ENCODE measurements at places on chromosomes 13 and 19.

- no peak for DNase-seq
These were observed 46.3 kb downstream of the SIPA1L3 start for GRCh38 chr19:37953171-37953917.

GRCh38 chr19:12636631-12637030 lies 25.9 kb downstream of the ZNF791 start:
- DNase-seq, result no peak

- DNase-seq, result no peak
These were observed 2.1 kb downstream of the ERFL start for GRCh38 chr19:41926028-41926762.

- no peak for DNase-seq
These were observed 124.7 kb upstream of the RNF113B start for GRCh38 chr13:98301721-98302120.

- DNase-seq, result no peak
These were observed 2202.0 kb downstream of the PCDH9 start for GRCh38 chr13:65028101-65028500.

- no peak for DNase-seq
These were observed 86.2 kb upstream of the FRY start for GRCh38 chr13:31945202-31945961.

- DNase-seq, result no peak
These were observed 82.3 kb downstream of the FGF9 start for GRCh38 chr13:21753117-21753729.

DNA sequence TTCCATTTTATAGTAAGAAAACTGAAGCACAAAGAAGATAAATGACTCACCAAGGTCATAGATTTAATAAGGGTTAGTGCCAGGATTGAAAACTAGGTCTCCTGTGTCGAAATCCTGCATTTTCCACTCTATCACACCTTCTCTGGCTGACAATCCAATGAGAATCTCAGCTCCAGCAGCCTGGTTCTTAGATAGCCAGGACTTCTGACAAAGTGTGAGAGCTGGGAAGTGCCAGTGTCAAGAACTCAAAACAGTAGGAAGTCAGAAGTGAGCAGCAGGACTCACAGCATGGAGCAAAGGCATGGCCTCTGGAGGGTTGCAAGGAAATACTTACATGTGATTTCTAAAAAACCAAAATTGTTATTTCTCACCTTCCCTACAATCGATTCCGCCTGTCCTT lies 24.3 kb downstream of the KCTD12 start:
- no peak for DNase-seq

DNA sequence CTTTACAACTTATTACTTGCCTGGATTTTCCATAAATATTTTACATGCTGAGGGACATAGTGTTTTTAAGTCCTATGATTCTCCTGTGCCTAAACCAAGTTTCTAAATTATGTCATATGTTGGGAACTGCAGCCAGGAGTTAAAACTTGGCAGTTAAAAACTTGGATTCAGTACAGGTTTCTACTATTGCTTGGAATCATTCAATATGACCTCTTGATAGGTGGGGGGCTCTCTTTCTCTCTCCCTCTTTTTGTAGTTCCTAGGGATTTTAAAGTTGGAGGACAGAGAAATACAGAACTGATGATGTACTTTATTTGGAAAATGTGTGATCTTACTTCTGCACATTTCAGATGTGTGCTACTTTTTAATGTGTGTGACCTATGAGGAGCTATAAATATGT lies 4.7 kb downstream of the CSNK1A1L start:
- no peak for DNase-seq

DNA sequence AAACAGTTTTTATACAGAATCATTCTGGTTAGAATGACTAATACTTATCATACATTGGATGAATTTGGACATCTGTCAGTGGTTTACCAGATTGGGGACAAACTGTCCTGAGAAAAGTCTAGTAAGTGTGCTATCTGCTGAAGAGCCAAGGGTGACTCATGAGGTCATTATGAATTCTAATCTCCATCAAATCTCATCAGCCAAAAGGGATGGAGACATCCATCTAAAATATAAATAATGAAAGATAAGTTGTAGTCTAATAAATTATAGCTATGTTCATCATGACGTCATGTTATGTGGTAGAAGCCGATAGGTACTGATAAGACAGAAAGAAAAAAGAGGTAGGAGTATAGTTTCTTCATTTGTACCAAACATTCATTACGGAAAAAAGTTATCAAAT lies 804.4 kb downstream of the PCDH9 start:
- no peak for DNase-seq

GRCh38 chr19:44644402-44645016 lies 799 bp downstream of the PVR start:
- no peak for DNase-seq

DNA sequence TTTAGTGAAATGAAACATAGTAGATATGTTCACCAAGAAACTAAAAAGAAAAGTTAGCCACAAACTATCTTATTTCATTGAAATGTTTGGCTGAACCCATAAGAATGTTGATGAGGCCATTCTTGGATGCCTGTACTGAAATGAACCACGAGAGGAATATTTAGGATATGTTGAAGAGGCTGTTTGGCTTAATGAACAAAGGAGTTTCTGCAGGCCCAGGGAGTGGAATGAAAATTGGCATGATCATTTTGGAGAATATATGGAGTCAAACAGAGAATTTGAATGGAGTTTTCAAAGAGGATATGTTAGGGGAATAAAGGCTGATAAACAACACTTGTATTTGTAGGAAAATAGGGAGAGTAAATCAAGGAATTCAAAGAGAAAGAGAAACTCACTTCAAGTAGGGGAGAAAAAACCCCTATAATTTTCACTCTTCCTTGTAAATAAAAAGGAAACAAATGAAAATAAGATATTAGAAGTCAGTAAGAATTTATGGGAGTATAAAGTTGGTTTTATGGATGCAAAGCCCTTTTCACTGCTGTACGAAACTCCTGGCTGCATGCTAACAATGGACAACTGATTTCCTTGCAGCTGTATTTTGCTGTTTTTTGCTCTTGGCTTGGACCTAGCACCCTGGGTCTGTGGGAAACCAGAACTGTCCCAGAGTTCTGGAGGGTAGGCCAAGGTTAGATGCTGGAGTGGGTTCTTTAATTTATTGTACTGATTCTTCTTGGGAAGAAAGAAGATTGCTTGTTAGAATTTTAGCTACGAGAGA lies 36.5 kb downstream of the KL start:
- no peak for DNase-seq

- no peak for DNase-seq
These were observed 23.4 kb upstream of the TBC1D4 start for GRCh38 chr13:75505327-75505726.

DNA sequence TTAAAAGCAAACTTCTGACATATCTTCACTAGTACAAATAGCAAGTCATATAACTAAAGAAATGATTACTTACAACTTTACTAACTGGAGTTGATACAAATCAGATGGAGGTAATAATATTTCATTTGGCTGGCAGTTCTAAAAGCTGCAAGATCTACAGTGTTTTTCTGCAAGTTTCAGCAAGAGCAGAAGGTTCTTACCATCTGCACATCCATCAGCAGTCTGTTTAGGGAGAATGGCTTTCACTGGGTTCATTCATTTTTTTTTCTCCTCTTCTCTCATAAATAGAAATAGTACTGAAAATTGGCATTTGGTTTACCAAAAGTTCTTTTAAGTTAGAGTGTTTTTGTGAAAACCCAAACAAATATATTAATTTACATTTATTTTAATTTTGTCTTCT lies 3.1 kb upstream of the SHISA2 start:
- no peak for DNase-seq

GRCh38 chr13:86714495-86714894 lies 915.3 kb upstream of the SLITRK6 start:
- DNase-seq, result no peak

- DNase-seq, result no peak
These were observed 6.4 kb downstream of the ZNF551 start for GRCh38 chr19:57688011-57688763.

DNA sequence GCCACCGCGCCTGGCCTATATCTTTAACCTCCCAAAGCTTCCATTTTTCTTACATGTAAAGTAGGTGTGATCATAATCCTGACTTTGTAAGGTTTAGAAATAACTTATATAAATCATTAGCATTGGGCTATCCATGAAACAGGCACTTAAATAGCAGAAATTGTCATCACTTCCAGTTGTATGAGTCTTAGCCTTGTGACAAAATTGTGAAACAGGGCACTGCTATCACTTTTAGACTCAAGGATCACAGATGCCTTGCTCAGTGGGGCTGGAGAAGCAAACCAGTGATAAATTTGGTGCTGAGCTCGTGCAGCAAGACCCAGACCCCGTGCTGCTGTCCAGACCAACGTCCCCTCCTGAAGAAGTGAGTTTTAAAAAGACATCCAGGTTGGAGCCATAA lies 209.7 kb downstream of the KATNAL1 start:
- no peak for DNase-seq

GRCh38 chr19:20661150-20661819 lies at the start of gene ZNF626:
Gene ZNF626, minus strand, starts transcription at chr19:20661571. Its CDS starts 125 bp downstream, at chr19:20661446.
- no peak for DNase-seq

DNA sequence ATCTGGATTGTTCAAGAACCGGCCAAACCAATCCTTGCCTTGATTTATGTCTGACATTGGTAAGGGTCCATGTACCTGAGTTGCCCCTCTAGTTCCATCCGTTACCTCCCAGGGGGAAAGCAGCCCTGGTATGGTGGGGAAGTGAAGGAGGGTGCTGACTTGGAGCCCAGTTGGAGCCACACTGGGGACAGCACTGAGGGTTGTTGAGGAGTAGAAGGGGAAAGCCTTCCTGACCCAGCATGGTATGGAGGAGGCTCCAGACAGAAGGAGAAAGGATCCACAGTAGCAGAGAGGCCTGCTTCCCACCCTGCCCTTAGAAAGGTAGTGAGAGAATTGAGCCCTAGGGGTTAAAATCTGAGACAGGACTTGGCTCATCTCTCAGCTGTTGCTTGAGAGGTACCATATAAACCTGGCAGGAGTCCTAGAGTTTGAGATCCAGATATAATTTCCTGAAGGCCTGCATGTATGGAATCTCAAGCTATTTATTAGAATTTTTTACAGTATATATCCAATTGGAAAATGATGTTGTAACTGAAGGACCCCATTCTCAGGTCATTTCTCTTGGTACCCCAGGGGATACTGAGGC lies 16.7 kb upstream of the FCGBP start:
- no peak for DNase-seq

- no peak for DNase-seq
These were observed 115.2 kb upstream of the PEG3 start for GRCh38 chr19:56955637-56956216.

- no peak for DNase-seq
These were observed 75.0 kb downstream of the ZMYM2 start for GRCh38 chr13:20033486-20033885.

DNA sequence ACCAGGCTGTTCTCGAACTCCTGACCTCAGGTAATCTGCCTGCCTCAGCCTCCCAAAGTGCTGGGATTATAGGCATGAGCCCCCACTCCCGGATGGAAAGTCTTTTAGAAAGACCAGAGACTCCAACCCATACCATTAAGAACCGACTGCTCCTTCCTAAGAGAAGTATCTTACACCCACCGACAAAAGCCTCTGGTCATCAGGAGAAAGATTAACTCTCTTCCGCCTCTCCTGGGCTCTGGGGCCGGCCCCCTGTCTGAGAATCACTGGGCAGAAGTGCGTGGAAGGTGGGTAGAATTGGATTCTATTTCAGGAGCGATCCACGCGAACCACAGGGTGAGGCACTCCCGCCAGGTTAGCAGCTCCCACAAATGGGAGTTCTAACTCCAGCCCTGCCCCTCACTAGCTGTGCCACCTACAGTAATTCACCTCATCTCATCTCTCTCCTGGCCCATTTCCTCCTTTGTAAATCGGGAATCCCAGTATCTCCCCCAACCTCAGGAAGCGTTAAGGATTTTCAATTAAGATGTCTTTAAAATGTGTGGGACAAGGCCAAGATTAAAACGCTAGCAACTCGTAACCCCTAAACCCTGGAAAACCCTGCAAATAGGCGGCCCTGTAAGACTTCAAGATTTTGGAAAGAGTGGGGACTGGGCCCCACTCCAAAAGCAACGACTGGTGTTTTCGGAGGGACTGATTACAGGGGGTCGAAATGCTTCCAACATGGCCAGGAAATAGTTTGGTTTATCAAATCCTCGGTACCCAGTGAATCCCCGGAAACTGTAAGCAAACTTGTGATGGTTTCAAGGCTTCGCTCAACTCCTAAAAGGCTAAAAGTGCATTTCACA lies 1.3 kb downstream of the HNRNPL start:
- no peak for DNase-seq

- DNase-seq, result no peak
These were observed 194.9 kb downstream of the LACC1 start for GRCh38 chr13:44074611-44075010.

- no peak for DNase-seq
These were observed 13.8 kb downstream of the SIPA1L3 start for GRCh38 chr19:37920591-37921450.

DNA sequence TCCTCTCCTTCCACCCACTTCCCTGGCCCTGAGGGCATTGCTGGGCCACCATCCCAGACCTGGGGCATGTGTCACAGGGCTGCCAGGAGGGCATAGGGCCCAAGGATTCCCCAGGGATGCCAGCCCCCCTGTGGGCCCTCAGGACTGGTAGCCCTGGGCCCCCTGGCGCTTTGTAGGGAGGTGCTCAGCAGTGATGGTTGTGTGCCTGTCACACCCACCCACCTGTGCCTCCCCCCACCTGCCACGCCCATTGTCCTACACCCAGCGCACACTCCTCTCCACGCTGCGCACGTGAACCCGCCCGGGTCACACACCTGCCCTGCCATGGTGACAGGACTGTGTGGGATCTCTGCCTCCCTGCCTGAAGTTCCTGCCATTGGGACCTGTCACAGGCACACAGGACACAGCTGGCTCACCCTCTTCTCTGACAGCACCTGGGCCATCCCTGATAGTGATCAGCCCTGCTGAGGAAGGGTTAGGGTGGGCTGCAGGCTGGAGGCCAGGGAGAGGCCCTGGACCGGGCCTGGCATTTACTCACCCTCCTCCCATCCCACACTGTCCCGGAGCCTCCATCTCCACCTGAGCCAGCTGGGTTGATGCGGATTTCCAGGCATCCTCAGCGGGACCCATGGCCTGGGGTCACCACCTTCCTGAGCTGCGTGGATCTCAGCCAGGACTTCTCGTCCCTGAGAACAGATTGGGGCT lies 23.9 kb downstream of the WTIP start:
- DNase-seq, result no peak

DNA sequence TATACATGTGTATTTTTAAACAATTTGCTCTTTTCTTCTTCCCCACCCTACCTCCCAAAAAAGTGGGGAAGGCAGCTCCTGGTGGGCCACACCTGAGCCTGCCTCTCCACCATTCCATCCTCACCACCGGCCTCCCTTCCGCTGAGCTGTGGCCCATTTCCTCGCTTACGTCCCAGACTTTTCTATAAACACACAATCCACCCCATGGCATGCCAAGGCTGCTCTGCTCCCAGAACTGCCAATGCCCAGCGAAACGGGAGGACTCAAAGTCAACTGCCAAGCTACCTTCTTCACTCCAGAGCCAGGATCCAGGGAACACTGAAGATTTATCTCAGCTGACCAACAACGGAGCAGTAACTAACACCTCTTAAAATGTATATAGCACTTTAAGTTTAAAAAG lies 2.8 kb downstream of the N4BP2L1 start:
- DNase-seq, result no peak

GRCh38 chr13:23086968-23087623 lies 93.7 kb upstream of the SGCG start:
- no peak for DNase-seq

All from SW 1271 (cell line).